Renal pelvis (tissue), 12 donors: ENCODE measurements at places on chromosomes 4 and X. TPM values are rescaled to one million over a fixed set of nuclear protein-coding genes. Genes with fewer than 3 reads are reported as not detected.

- DNase-seq: no peak
Measured at GRCh38 chrX:131316260-131316659, 27.2 kb upstream of the IGSF1 start.

GRCh38 chr4:20287246-20287645, 35.5 kb downstream of the SLIT2 start:
- DNase-seq: no peak

Gene CFAP299
- 0.60 TPM for polyA plus RNA-seq

GRCh38 chr4:47669946-47670345, 167.9 kb downstream of the CORIN start:
- no peak for DNase-seq

DNA sequence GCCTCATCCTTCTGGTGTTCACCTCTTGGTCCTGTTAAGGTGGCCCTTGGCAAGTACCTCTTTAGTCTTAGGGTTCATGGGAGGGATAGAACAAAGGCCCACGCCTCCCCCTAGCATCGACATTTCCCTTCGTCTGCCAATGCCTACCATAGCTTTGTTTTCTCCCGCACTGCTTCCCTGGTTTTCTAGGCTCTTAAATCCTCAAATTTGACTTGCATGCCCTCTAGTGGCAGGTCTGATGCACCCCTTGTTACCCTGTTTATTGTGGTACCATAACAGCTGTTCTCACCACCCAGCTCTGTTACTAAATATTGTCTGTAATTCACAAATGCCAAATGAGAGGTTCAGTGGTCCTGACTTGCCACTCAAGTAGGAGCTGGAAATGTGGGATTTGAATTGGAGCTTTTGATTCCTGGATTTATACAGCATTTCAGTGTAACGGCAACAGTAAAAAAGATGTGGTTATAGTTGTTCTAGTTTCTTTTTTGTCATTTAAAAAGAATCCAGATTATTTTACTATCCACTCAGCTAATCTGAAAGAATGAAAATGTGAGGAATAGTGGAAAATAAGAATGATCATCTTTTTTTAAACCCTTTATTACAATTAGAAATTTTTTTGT, 100.1 kb downstream of the REPS2 start:
- peak; percentile 59 for DNase-seq

GRCh38 chr4:160685729-160686128, 1478.1 kb downstream of the FSTL5 start:
- no peak for DNase-seq

DNA sequence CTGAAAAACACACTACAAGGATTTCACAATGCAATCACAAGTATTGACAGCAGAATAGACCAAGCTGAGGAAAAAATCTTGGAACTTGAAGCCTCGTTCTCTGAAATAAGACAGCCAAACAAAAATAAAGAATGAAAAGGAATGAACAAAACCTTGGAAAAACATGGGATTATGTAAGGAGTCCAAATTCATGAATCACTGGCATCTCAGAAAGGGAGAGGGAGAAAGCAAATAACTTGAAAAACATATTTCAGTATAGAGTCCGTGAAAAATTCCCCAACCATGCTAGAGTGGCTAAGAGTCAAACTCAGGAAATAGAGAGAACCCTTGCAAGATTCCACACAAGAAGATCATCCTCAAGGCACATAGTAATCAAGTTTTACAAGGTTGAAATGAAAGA, 178.5 kb upstream of the CTSO start:
- no peak for DNase-seq

DNA sequence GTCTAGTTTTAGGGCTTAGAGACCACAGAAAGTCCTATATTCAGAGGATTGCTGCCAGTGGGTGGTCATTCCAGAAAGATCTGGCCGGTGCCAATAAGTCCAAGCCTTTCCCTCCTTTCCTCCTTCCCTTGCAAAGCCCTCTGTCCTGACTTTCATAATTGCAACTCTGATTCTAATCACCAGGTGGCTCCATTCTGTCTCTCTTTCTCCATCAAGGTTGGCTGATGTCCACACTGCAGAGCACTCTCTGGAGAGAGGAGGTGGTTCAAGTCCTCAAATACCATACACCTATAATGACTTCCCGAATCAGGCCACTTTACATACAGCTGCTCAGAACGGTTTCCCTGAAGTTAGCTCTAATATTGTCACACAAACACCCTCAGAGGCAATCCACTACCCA, 22.4 kb upstream of the ARMCX4 start:
- no peak for DNase-seq

DNA sequence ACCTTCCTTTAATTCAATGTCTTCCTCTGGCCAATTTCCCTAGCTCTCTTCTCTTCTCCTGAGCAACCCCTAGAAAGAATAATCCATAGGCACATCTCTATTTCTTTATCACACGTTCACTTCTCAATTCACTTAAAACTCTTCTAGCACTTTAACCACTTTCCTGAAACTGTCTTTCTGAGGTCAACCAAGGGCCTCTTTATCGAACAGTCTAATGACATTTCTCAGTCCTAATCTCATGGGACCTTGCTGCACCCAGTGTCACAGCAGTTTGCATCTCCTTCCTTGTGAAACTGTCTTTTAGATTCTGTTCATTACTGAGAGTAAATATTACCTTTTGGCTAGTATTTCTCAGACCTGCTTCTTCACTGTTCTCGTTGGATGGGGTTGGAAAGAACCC, 285.3 kb upstream of the RASGEF1B start:
- no peak for DNase-seq

Gene ADAD1
- polyA plus RNA-seq: not detected

DNA sequence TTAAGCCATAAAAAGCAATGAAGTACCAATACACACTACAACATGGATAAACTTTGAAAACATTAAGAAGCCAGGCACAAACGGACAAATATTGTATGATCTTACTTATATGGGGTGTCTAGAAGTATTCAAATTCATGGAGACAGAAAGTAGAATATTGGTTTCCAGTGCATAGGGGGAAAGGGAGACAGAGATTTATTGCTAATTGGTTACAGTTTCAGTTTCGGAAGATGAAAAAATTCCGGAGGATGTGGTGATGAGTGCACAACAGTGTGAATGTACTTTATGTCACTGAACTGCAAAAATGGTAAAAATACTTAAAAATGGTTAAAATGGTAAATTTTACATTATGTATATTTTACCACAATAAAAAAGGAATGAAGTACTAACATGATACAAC, 5.1 kb upstream of the PRDX4 start:
- DNase-seq: no peak

Gene NXF2B
- 0.80 TPM for polyA plus RNA-seq

Gene MAGEA11
- not detected for polyA plus RNA-seq

DNA sequence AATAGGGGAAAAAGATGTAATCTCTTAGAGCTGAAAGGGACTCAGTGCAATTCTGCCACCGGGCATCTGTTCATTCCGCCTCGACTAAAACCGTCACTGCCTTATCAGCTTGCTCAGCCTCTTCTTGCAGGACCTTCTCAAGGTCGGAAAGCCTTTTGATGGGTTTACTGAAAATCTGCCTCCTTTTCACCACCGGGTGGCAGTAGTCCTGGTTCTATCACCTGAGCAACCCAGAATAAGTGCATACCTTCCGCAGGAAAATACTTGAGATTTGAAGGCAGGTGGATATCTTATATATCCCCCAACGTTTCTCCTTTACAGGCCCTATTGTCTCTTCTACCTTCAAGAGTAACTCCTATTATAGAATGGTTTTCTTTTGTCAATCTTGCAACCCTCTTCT, 103.4 kb upstream of the PAK3 start:
- DNase-seq: no peak

DNA sequence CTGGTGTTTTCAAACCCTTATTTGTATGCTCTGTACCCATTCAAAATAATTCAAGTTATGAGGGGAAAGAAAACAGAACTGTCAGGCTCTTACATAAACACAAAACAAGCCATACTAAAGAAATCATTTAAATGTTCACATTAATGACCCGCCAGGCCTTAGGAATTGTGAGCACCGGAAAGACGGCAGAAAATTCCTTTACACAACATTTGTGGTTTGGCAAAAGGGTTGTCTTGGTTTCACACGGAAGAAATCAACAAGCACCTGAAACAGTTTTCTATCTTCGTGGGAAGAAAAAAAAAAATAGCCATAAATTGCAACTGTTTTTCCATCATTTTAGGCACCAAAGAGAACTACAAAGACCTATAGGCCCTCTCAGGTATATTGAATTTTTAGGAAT, 188.5 kb upstream of the FTHL17 start:
- DNase-seq: no peak

DNA sequence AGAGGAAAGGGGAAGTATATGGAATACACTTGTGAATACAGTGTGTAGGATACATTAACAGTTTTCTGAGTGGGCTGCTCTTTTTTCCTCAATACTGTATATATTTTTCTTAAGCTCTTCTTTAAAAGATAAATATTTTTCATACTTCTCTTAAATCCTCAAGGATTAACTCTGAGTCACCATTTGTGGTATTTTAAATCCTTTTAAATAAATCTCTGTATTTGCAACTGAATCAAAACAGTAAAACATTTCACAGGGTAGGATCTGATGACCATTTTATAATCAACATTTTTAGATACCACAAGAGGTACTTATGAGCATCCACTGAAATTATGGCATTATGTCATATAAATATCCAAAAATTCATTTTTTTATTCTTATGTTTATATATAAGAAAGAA, 87.6 kb downstream of the GAB1 start:
- DNase-seq: no peak

Gene VCX3A
- not detected for polyA plus RNA-seq

Gene GC
- 0.21 TPM for polyA plus RNA-seq

DNA sequence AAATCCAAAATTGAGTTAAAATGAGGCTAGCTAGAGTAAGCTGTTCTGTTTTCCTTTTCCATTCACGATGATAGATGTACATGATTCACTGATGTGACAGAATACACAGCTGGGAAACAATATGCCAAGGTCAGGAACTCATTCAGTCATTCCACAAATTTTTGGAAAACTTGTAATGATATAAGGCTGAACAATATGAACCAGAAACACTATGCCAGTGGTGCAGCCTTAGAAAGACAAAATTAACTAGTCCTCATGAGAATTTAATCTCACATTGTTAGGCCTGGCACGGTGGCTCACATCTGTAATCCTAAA, 50.0 kb upstream of the NDST3 start:
- no peak for DNase-seq

GRCh38 chrX:135914404-135914803, 20.9 kb downstream of the SAGE1 start:
- DNase-seq: no peak

Gene SATL1
- polyA plus RNA-seq: 0.92 TPM

DNA sequence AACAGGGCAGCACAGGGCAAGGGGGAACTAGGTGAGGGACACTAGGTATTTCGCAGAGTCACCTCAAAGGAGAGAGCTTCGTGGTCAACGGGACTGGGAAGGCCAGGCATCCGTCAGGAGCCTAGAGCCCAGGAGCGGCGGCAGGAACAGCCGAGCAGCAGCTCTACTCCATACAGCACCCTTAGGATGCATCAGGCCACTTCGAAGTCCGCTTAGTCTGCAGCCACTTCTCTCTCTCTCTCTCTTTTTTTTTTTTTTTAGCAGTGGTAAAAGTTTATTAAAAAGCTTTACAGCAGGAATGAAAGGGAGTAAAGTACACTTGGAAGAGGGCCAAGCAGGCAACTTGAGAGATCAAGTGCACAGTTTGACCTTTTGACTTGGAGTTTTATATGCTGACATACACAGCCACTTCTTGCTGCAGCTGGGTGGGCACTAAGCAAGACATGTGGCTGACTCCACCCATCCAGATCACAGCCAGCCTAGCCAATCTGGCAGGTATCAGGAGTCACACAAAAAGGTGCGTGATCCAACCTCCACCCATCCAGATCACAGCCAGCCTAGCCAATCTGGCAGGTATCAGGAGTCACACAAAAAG, 209.7 kb upstream of the RADX start:
- no peak for DNase-seq

Gene CYBB
- 10.5 TPM for polyA plus RNA-seq

DNA sequence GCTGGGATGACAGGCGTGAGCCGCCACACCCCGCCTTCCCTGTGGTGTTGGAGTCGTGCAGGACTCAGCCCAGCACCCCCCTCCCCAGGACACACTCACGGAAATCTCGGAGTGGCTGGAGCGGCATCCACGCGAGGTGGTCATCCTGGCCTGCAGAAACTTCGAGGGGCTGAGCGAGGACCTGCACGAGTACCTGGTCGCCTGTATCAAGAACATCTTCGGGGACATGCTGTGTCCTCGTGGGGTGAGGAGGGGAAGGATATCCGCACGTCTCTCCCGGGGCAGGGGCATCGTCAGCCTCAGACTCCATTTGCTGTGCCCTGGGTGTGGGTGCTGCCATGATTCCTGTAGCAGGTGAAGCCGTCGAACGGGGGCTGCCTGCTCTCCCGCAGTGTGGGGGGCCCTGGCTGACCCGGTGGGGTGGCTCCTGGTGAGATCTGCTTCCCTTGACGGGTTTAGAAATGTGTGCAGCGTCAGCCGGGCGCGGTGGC, 10.3 kb downstream of the PLCXD1 start:
- no peak for DNase-seq

- no peak for DNase-seq
Measured at GRCh38 chr4:36189511-36190226, 54.6 kb downstream of the ARAP2 start.

GRCh38 chr4:153465615-153466080, 512 bp upstream of the TMEM131L start:
- DNase-seq: peak; percentile 66

- no peak for DNase-seq
Measured at GRCh38 chrX:340121-340520, 21.5 kb upstream of the GTPBP6 start.

DNA sequence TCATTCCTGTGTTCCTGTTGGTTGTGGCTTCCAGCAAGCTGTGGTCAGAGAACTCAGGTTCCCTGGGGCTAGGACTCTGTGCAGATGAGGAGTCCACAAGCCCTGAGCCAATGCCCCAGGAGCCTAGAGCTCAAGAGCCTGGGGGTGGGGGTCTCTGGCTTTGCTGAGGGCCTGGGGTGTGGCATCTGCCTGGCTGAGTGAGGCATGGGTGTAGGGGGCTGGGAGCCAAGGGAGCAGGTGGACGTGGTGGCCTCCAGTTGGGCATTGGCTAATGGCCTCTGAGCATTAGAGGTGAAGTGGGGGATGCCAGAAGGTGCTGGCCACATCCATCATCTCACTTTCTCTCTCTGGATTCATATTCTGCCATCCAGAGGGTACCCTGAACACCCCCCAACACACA, 5.3 kb upstream of the MAMLD1 start:
- no peak for DNase-seq

DNA sequence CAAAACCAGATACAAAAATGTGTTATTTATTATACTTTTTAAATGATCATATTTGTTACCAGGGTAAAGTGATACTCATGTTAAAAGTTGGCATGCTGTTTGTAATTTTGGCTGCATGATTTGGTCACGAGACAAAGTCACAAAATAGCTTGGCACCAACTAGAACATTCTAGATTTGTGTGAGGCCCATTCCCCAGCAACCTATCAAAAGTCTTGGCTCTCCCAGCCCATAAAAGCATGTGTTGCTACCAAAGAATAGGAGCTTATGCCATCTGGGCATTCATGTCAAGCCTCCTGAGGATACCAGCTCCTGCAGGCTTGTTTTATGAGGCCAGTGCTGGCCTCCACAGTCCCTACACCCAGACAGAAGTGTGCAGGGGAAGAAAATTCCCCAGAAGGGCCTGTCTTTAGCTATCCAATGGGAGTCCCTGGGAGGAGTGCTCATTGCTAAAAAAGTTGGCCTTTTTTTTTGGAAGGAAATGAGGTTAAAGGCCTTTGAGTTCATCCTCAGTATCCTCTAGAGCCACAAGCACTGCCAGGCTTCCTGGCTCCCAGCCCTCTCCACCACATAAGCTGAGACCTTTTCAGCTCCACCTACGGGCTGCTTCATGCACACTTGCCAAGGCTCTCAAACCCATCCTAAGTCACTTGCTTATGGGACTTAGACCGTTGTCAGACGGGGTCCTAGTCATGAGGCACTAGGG, 211.9 kb upstream of the EOLA2 start:
- no peak for DNase-seq
